ENCODE measurements at places on chromosomes 6 and 20. TPM values are rescaled to one million over a fixed set of nuclear protein-coding genes. Genes with fewer than 3 reads are reported as not detected.

The TRDN gene
- total RNA-seq = 394 TPM

DNA sequence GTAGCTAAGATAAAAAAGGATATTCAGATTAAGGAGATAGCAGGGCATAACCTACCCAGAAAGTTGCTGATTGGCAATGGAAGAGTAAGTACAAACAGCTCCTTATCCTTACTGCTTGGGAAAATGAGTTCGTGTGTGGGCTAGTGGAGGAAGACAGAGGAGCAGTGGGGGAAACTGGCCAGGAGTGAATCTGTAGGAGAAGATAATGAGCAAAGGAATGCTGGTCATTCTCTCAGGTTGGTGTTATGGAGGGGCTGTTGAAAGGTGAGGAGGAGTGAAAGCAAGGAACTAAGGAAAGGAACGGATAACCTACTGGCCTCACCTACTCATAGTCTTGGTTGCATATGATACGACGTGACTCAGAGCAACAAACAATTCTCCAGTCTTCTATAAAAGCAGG lies 7.3 kb upstream of the GJB7 start:
- no peak for DNase-seq

- DNase-seq = no peak
Observed at GRCh38 chr6:27188061-27188884, 59.2 kb upstream of the PRSS16 start.

- no peak for DNase-seq
Observed at GRCh38 chr6:6230286-6230685, 90.2 kb downstream of the F13A1 start.

DNA sequence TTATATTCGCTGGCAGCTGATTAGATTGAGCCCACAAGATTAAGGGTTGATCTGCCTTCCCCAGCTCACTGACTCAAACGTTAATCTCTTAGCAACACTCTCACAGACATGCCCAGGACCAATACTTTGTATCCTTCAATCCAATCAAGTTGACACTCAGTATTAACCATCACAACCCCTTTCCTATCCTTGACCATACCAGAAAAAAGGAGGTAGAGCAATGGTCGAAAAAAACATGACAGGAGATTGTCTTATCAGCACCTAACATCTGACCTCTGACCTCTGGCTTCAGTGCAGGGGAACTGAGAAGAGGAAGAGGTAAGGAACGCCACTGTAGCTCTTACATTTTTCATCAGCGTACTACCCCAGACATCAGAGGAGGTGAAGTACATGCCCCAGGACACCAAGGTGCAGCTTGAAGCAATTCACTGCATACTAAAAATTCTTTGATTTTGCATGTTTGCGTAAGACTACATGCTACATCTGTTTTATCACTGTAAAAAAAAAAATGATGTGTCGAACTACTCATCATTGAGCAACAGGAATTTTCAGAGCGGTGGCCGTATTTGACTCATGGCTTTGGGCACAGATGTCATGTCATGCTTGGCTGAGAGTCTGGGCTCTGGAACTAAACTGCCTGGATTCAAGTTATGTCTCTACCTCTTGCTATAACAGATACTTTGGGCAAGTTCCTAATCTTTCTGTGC lies 188.0 kb upstream of the TAB2 start:
- DNase-seq = no peak

- no peak for DNase-seq
Observed at GRCh38 chr6:154092326-154092962, 53.4 kb downstream of the OPRM1 start.

GRCh38 chr6:100806296-100806695 lies 74.8 kb downstream of the ASCC3 start:
- DNase-seq = no peak

- no peak for DNase-seq
Observed at GRCh38 chr6:157596886-157597285, 215.9 kb downstream of the ZDHHC14 start.

- peak; percentile 89 for DNase-seq
Observed at GRCh38 chr20:10672624-10673127, 1.1 kb downstream of the JAG1 start.

DNA sequence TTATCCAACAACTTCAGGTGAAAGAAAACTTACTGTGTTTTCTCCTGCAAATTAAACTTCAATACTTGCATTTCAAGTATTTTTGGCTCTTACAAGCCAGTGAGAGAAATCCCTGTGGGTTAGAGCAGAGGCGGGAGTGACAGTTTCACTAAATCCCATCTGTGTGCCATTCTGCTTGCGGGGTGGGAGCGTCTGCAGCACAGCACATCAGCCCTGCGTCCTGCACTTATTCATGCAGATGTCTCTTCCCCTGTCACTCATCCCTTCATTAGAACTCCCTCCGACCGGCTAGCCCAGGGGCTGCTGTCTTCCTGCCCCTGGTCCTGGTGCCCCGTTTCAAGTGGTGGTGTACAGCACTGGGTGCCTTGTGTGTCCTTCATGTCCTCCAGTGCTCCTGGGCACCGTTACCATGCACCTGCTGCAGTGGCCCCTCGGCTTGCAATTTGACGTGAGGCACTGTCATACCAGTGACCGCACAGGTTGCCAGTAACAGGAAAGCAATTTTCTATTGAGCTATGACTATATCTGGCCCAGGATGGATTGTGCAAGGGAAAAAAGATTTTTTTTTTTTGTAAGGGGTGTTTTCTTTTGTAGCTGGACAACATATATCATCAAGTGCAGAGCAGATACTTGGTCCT lies 59.4 kb downstream of the INSM1 start:
- DNase-seq = no peak

The NT5E gene
- total RNA-seq = 5.6 TPM

DNA sequence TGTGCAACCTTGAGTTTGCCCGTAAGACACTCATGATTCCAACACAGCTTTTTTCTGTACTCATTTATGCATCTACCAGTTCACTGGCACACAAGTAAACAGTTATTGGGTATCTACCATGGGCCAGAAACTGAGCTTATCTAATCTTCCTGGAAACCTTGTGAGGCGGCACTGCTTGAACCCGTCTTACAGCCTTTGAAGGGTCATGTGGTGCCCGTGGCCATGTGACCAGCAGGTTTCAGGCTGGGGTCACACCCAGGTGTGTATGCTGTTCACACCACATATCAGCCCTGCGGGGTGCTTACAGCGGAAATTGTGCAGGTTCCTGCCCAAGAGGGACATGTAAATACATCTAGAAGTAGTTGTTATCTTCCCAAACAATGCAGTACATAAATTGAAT lies 6.1 kb downstream of the THBD start:
- no peak for DNase-seq

- no peak for DNase-seq
Observed at GRCh38 chr6:88480816-88481215, 314.7 kb upstream of the CNR1 start.

DNA sequence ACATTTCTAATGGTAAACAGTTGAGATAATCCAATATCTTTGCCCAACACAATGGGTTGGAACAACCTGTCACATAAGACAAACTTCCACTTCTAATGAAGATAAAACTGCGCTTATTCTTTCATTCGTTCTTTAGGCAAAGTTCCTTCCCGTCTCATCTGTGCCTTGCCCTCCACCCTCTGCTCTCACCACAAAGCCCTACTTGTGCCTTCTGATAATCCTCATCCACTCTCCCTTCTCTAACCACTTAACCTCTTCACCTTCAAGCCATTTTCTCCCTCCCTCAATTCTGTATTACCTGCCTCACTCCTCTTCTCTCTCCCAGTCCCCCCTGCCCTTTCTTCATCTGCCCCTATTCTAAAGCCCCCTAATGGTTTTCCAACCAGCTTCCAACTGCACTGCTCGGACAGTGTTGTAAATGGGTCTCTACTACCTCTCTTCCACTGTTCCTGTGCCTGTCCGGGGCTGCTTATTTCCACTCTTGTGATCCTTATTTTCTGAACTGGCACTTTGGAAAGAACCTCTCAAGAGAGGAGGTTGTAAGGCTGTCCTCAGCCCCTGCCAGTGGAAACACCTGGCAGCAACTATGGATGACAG lies 62.9 kb upstream of the MYB start:
- no peak for DNase-seq

DNA sequence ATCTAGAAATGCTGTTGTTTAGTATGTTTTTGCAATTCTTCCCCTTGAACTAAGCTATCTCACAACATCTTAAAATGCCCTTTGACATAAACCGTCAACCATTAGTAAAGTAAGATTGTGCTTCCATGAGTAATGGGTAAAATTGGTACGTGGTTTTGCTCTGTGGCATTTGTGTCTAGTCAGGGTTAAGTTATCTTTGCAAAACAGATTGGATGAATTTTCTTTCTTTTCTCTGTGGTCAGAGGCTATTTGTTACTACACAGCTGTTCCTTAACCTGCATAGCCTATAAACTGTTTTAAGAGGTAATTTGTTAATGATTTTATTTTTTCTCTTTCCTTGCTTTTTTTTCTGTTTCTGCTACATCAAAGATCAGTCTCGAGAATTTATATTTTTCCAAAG lies 75.4 kb downstream of the RPP40 start:
- no peak for DNase-seq

The TNF gene
- 0.51 TPM for total RNA-seq

GRCh38 chr6:90596967-90597539 lies 10.2 kb upstream of the MAP3K7 start:
- DNase-seq = no peak

DNA sequence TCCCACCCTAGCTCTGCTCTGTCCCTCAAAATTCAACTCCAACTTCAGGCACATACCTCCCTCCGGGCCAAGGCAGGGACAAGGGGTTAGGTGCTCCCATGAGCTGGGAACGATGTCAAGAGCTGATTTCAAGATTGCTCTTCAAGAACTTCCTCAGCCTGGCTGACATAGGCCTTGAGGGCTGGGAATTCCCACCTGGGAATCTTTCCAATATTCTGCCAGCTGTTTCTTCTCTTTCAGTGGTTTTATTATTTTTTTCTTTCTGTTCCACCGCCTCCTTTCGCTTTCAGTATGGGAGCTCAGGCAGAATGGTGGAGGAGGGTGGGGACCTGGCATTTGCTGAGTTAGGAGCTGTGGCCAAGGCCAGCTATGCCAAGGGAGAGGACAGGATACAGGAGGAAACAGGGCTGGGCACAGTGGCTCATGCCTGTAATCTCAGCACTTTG lies 33.7 kb downstream of the SRSF3 start:
- peak; percentile 69 for DNase-seq

- DNase-seq = no peak
Observed at GRCh38 chr20:58479726-58480440, 35.3 kb downstream of the APCDD1L start.

The TUBB2B gene
- total RNA-seq = 0.97 TPM

GRCh38 chr6:31546958-31547726 lies at the start of gene NFKBIL1:
Gene NFKBIL1 (plus strand): TSS chr6:31547608. CDS start chr6:31547695, 87 bp downstream.
- peak; percentile 95 for DNase-seq

GRCh38 chr20:36098364-36098763 lies 56.2 kb upstream of the EPB41L1 start:
- no peak for DNase-seq

The PKIB gene
- not detected for total RNA-seq

- DNase-seq = no peak
Observed at GRCh38 chr6:31402324-31403282, 792 bp upstream of the MICA start.

DNA sequence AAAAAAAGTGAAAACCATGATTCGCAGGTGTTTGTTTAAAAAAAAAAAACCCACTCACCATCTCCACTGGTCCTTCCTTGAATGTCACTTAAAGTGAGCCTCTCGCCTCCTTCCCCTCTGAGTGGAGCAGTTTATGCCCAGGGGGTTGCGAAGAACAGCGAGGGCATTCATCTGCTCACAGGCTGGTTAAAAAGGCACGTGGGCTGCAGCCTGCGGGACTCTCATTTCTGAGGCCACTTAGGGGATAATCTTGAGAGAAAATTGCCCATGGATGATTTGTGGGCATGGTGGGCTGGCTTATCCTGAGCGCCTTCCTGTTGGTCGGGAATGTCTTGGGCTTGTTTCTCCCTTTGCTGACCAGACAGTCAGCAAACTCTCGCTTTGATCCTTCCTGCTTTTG lies 18.9 kb downstream of the BCAS4 start:
- DNase-seq = no peak

The ZNF343 gene
- total RNA-seq = 5.8 TPM
